ENCODE measurements at places on chromosomes 11 and 22. TPM values are rescaled to one million over a fixed set of nuclear protein-coding genes. Genes with fewer than 3 reads are reported as not detected.

DNA sequence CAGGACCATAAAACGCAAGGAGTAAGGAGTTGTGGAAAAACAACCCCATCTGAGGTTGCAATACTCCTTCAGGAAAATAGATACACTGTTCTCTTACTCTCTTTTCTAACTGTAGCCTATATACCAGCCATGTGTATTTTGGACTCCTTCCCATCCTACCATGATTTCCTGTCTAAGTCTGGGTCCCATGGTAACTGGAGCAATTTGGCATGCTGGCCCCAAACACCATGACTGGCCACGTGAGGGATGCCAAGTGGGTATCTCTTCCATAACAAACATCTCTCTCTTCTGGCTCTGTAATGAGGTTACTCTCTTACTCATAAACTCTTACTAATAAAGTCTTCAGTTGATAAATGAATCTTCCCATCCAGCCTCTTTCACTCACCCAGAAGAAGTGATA, 26.5 kb downstream of the ABTB2 start:
- DNase-seq, result peak; percentile 80

GRCh38 chr11:62104816-62105653, 18.8 kb upstream of the INCENP start:
- peak; percentile 90 for DNase-seq

DNA sequence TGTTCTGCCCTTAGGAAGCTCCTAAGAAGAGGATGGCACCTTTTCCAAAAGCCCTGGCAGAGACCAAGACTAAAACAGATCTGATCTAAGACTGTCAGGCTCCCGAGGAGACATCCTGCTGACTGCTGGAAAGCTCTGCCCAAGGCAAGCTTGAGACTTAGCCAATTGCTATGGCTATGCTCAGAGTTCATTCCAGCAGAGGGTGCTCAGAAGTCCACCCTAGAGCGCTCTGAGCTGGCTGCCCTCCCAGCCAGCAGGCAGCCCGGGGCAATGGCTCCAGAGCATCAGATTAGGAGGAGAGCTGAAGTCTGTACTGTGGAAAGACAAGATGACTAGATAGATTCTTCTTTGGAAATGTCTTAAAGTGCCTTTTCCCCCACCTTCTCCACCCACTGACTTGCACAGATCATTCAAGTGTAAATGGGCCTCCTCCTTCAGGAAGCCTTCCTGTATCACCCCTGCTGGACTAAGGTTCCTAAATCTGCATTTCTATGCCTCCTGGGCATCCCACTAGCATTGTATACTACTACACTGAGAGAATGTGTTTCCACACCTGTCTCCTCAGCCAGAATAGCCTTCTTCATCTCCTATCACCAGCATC, 23.4 kb downstream of the LRRC55 start:
- peak; percentile 62 for DNase-seq

DNA sequence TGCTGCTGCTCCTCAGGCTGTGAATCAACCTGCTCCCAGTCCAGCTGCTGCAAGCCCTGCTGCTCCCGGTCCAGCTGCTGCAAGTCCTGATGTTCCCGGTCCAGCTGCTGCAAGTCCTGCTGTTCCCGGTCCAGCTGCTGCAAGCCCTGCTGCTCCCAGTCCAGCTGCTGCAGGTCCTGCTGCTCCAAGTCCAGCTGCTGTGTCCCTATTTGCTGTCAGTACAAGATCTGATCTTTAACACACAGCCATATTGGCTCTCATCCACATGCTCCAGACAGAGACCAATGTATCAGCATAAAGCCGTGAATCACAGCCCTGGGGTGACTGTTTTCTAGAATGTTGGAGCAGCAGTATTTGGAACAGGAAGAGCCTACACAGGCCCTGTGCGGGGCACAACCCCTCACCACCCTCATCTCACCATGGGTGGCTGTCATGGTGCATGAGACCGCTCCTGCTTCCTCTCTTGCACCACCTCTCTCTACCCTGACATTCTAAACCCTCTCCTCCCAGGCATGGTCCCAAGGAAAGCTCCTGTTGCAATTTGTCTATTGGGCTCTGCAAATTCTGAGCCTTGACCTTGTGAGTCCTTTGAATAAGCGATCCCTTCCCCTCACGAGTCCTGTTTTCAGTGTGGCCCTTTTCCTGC, 3.5 kb downstream of the KRTAP5-10 start:
- DNase-seq, result peak; percentile 18

DNA sequence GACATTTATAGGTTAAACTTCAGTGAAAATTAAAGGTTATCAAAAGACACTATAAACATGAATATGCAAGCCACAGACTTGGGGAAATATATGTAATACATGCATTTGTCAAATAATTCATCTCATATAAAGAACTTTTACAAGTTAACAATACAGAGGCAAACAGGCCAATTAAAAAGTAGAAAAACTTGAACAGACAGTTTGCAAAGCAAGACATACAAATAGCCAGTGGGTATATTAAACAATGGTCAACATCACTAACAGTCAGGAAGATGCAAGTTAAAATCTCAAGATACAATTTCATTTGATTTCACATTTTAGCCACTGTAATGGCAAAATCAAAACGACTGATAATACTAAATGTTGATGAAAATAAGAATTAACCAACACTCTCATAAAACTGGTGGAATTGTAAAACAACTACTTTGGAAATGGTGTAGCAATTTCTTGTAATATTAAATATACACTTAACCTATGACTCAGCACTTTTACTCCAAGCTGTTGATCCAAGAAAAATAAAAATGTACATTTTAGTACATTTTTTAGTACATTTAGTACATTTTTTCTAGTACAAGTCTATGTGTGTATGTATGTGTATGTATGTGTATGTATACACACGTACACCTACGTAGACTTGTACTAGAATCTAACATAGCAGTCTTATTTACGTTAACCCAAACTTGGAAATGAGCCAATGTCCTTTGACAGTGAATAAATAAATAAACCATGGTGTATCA, 62.8 kb downstream of the LRRC74B start:
- DNase-seq, result no peak

GRCh38 chr22:44522526-44523170, 24.6 kb upstream of the RTL6 start:
- DNase-seq, result no peak

- no peak for DNase-seq
Measured at GRCh38 chr11:101516546-101516945, 67.3 kb downstream of the TRPC6 start.

- DNase-seq, result no peak
Measured at GRCh38 chr11:129937592-129938238, 42.3 kb upstream of the NFRKB start.

DNA sequence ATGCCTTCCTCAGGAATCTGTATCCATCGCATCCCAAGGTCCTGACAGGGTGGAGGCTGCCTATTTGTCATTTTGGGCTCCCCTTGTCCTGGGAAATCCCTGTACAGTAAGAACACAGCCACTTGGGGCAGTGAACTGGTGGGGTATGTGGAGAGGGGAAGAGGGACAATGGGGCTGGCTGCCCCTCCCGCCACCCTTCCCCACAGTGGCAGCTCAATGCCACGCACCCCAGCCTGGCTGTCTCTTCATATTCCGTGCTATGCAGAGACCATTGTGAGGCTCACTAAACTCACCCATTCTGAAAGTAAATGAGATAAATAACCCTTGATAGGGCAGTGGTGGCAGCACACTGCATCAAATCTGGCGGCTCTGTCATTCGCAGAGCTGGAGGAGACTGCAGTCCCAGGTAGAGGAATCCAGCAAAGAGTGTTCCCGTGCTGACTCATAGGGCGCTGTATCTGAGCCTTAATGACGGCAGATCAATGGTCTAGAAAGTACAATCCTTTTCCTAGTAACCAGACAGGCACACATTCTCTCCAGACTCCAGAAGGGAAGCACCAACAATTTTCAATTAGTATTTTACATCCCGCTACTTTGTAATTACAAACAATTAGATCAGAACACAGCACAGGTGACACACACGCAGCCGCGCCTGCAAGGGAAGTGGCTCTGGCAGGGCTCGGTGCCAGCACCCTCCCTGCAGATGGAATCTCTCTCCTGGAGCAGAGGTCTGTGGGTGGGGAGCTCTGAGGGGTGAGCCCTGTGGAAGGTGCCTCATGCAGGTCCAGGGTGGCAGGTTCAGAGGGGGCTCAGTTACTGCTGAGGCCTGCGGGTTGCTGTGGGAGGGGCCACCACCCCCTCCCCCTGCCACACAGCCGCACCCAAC, 167.9 kb upstream of the B3GAT1 start:
- DNase-seq, result no peak

Gene TMEM45B
- total RNA-seq, result not detected

Gene OR4D5
- not detected for total RNA-seq

Gene OR5AS1
- total RNA-seq, result not detected

Gene SLC22A12
- total RNA-seq, result not detected

Gene LYVE1
- not detected for total RNA-seq

Gene LIPT2
- not detected for total RNA-seq

Data from fibroblast of the aortic adventitia (primary cell).